Bone marrow (tissue), 2 donors: ENCODE measurements at places on chromosomes 11 and 22.

DNA sequence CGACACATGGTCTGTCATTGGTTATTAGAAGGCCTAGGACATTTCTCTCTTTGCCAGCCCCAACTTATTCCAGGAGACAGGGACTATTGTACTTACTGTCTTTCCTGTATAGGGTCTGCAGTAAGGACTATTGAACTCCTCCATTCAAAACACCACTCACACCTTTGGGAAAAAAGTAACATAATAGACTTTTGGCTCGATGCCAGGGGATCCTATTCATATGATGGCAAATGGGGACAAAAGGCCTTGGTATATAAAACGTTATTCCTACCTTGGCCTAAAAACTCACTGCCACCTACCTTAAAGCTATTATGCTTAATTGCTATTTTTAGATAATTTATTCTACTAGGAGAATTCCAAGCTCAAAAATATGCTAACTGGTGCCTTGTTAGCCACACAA is 6.3 kb upstream of the NDUFC2 start:
- DNase-seq: no peak

DNA sequence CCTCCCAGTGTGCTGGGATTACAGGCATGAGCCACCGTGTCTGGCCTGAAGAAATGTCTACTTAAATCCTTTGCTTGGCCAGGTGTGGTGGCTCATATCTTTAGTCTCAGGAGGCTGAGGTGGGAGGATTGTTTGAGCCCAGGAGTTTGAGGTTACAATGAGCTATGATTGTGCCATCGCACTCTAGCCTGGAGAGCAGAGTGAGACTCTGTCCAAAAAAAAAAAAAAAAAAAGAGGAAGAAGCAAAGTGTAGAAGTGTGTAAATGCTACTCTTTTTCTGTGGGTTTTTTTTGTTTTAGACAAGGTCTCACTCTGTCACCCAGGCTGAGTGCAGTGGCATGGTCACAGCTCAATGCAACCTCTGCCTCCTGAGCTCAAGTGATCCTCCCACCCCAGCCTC is 6.4 kb upstream of the ATG16L2 start:
- DNase-seq: peak; percentile 49

- DNase-seq: peak; percentile 78
Measured at GRCh38 chr11:75351791-75352587, 528 bp upstream of the ARRB1 start.

DNA sequence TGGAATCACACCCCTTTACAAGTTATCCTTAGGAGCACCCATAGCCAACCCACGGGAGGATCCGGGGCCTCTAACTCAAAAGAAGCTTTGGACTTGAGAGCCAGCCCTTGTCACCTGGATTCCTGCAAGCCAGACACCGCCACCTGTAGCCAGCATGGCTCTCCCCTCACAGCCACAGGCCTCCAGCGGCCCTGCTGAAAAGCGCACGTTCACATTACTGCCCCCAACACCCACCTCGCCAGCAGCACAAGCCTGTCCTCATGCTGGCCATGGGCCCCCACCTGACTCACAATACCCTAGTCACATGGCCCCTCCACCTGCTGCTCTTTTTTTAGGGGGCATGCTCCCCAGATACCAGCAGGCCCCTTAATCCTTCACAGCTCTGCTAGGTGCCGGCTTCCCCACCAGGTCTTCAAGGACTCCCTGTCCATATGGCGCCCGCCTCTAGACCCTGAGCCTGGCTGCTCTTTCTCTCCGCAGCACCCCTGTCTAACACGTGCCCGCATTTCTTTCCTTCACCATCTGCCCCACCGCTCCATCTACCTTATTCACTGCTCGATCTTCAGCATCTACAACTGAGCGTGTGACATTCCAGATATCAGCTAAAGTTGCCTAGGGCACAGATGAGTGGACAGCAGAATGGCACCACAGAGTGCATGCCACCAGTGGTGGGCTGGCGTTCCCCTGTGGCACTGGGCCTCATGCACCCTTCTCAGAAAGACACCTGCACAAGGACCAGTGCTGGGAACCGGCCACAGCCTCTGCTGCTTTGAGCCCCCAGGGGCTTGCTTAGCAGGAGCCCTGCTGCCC is 6.6 kb downstream of the CARS1 start:
- no peak for DNase-seq

GRCh38 chr11:46983598-46983997 is 47.0 kb downstream of the CSTPP1 start:
- DNase-seq: no peak

DNA sequence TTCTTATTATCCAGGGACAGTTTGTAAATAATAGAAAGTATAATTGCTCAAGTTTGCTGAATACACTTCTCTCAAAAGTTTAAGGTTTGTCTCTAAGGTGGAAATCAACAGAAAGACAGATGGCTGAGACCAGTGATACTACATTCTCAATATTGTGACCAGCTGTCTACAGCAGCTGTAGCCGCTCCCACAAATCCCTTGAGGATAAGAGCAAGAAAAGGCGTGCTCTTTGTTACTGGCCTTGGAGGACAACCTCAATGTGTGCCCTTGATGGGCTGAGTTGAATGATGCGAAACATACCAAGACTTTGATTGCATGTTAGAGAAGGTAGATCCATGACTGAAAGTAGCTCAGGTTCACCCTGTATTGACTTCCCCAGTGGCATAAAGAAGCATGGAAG is 6.1 kb downstream of the OR6M1 start:
- no peak for DNase-seq

GRCh38 chr11:2522631-2523255 is 77.9 kb downstream of the KCNQ1 start:
- DNase-seq: no peak

DNA sequence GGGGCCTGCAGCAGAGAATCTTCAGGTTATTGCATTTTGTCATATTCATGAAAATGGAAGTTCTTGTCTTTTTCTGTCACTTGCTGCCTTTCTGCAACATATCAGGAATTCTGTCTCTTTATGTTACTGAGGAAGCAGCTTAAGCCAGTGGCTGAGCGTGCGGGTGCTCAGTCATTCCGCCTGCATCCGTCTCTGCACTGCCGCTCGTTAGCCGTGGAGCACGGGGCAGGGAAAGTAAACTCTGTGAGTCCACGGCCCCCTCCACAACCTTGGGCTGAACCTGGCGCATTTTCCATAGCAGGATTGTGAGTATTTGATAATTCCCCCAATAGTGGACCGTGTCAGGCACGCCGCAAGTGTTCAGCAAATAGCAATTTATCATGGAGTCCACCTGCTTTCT is 1007.7 kb downstream of the BRD1 start:
- no peak for DNase-seq

- DNase-seq: no peak
Measured at GRCh38 chr22:44879301-44879680, 126.9 kb downstream of the ARHGAP8 start.

DNA sequence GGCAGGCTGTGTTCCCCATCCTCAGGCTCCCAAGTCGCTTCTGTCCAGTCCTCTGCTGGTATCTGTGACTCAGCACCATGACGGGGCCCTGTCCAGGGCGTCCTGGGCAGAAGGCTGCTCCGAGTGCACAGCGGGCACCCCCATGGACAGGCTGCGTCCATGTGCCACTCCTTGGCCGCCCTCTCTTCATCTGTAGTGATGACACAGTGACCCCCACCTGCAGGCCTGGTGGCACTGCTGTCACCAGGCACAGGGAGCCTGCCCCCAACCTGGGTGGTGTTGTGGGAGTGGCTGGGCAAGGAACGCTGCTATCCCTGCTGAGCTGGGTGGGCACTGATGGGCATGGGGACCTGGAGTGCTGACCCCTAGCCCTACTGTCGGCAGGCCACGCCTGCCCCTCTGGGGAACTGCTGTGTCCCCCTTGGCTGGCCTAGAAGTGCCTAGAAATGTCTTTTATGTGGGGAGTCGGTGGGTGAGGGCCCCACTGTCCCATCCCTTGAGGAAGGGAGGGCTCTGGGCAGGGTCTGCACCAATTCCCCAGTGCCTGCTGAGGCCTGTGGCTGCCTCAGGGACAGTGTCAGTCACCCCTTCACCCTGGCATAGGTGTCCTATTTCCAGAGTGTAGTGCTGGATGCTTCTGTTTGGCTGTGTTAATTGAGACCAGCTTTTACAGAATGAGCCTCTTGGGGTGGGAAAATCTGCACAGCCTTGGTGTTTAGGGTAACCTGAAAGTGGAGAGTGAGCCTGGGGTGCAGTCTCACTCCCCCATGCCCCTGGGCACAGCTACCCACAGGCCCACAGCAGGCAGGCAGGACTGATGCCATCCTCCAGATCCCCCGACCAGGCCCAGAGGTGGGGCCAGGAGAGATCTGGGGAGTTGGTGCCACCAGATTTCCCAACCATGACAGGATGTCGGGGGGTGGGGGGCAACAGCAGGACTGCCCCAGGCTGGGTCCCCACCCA is 34.5 kb downstream of the RTN4R start:
- DNase-seq: no peak

- DNase-seq: no peak
Measured at GRCh38 chr11:70604630-70605467, 206.5 kb downstream of the CTTN start.

GRCh38 chr22:27063406-27063805 is 406.0 kb downstream of the MIAT start:
- no peak for DNase-seq
